ENCODE measurements at places on chromosomes 11 and 22. TPM values are rescaled to one million over a fixed set of nuclear protein-coding genes. Genes with fewer than 3 reads are reported as not detected.

Gene CDC42EP2
- total RNA-seq = 17.0 TPM

Gene GSTT2
- 3.0 TPM for total RNA-seq

Gene PCNX3
- 32.4 TPM for total RNA-seq

Gene OR51B5
- total RNA-seq = not detected

Gene NRXN2
- total RNA-seq = 1.7 TPM

Gene BDNF
- total RNA-seq = 3.4 TPM

Gene SLC22A25
- not detected for total RNA-seq

Gene OR52H1
- total RNA-seq = 0.35 TPM

Gene E2F8
- 0.95 TPM for total RNA-seq

Gene CDC42BPG
- total RNA-seq = 16.3 TPM

Gene P2RX6
- total RNA-seq = 2.1 TPM

Gene ANKK1
- total RNA-seq = 0.41 TPM

Gene SCGB1C1
- total RNA-seq = not detected

DNA sequence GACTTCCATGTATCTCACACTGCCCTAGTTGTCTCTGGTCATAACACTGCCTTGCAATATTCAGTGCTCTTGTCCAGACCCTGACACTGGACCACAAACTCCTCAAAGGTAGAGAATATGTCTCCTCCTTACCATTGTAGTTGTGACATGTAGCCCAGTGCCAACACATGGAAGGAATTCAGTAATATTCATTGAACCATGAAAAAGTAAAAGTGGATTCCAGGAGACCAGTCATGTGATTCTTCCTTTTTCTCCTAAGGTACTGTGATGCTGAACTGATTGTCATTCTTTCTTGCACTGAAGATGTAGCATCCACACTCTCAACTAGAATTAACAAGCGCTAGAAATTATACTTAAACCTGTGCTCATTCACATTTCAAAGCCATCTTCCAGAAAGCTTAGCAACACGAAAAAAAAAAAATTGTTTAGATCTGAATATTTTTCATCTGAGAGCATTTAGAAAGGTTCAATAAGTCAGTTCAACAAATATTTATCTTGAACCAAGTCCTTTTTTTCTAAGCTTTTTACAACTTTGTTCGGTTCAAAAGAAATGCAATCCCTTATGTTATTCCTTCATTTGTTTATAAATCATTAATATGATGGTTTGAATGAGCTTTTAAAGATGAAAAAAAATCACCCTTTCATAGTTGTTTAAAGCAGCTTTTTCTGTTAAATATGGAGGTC, 224.7 kb upstream of the BLID start:
- no peaks in the 10 kb centered on the region for H3K27me3 ChIP-seq
- H3K4me3 ChIP-seq = no peak overlapping the region
- no peak overlapping the region for H3K27ac ChIP-seq
- H3K4me1 ChIP-seq = peaks cover 14% of the 10 kb centered on the region
- H3K36me3 ChIP-seq = no peaks in the 10 kb centered on the region

DNA sequence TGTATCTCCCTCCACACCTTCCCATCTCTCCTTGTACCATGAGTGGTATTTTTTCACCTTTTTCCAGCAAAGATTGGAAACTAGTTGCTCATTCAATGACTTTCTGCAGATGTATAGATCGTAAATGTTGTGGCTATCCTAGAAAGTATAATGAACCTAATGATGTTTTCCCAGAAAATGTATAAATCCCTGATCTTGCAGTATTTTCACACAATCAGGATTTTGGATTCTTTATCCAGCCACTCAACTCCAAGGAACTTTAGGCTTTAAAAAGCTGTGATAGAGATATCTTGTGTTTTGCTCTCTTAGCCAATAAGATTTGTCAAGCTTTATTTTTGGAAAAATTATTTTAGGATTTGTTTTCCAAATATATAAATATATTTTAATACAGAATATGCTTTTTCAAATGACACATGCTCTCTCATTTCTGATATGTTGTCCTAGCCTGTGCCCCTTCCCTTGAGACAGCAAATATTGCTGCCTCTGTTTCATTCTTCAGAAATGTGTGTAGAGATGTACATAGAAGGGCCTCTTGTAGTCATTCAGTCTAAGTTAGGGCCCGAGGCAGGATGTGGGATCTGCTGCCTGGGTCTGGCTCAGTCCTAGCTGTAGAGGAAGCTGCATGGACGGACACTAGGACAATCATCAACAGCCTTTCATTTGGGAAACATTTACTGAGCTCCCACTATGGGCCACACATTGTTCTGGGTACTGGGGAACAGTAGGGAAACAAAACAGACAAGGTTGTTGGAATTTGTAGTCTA, 62.4 kb downstream of the NAV2 start:
- H3K4me3 ChIP-seq = no peak overlapping the region
- H3K27ac ChIP-seq = no peak overlapping the region
- H3K27me3 ChIP-seq = no peaks in the 10 kb centered on the region
- no peaks in the 10 kb centered on the region for H3K36me3 ChIP-seq
- peaks cover 8% of the 10 kb centered on the region for H3K4me1 ChIP-seq

GRCh38 chr11:112784323-112785073, 176.7 kb upstream of the NCAM1 start:
- H3K4me1 ChIP-seq = no peaks in the 10 kb centered on the region
- H3K27me3 ChIP-seq = peaks cover 19% of the 10 kb centered on the region
- no peaks in the 10 kb centered on the region for H3K36me3 ChIP-seq
- H3K4me3 ChIP-seq = no peak overlapping the region

DNA sequence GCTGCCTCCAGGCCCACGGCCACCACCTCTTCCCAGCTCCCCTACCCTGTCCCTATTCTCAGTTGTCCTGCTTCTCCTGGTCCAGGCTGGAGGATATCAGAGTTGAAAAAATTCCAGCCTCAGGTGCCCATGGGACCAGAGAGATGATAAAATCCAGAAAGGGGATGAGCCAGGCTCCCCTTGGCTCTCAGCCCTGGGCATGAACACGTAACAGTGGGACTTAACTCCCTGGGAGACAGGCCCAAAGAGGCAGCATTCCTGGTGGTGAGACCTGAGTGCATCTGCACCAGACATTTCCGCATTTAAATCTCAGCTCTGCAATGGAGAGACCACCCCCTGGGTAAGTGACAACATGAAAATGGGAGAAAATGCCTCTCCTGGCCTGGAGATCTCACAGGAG, 10.4 kb upstream of the SLC39A13 start:
- no peak overlapping the region for H3K4me3 ChIP-seq
- no peaks in the 10 kb centered on the region for H3K27me3 ChIP-seq
- H3K4me1 ChIP-seq = peaks cover 50% of the 10 kb centered on the region
- no peak overlapping the region for H3K27ac ChIP-seq
- H3K36me3 ChIP-seq = no peaks in the 10 kb centered on the region
- DNase-seq = no peak

DNA sequence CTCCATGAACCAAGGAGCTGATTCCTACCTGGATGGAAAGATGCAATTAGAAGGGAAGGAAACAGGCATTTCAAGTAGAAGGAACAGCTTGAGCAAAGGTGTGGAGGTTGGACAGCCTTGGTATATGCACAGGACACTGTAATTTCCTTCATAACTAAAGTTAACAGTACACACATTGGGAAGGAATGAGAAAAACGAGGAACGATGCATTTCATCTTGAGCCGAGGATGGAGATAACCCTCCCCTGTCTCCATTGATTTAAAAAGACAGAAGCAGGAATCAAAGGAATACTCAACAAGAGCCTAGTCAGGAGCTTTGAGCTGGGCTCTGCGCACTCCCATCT, 2.3 kb upstream of the PRG2 start:
- no peaks in the 10 kb centered on the region for H3K36me3 ChIP-seq
- no peak overlapping the region for H3K27ac ChIP-seq
- DNase-seq = no peak
- no peak overlapping the region for H3K4me3 ChIP-seq

DNA sequence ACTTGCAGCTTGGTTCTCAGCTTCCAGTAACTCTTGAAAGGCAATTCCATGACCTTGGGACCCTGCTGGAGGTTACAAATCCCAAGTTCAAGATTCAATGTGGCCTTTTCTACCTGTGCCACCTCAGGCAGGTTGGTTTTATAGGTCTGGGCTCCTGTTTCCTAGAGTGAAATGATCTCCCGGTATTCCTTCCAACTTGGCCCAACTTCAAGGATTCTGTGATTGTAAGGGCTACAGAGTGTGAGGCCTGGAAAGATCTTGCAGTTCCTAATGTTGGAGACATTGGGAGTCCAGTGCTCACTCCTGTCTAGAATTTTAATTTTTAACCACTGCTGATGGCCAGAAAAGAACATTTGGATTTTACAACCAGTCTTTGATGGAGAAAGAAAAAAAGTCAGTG, 91.6 kb downstream of the LDLRAD3 start:
- no peaks in the 10 kb centered on the region for H3K4me1 ChIP-seq
- no peaks in the 10 kb centered on the region for H3K27me3 ChIP-seq
- H3K36me3 ChIP-seq = no peaks in the 10 kb centered on the region
- H3K27ac ChIP-seq = no peak overlapping the region

GRCh38 chr11:55949330-55949729, 13.1 kb upstream of the OR5I1 start:
- no peaks in the 10 kb centered on the region for H3K4me1 ChIP-seq
- no peaks in the 10 kb centered on the region for H3K36me3 ChIP-seq
- no peak for DNase-seq
- H3K27me3 ChIP-seq = no peaks in the 10 kb centered on the region
- no peak overlapping the region for H3K4me3 ChIP-seq

GRCh38 chr11:76903325-76903724, 42.6 kb downstream of the ACER3 start:
- H3K4me3 ChIP-seq = no peak overlapping the region
- H3K36me3 ChIP-seq = no peaks in the 10 kb centered on the region
- no peaks in the 10 kb centered on the region for H3K27me3 ChIP-seq
- DNase-seq = no peak

DNA sequence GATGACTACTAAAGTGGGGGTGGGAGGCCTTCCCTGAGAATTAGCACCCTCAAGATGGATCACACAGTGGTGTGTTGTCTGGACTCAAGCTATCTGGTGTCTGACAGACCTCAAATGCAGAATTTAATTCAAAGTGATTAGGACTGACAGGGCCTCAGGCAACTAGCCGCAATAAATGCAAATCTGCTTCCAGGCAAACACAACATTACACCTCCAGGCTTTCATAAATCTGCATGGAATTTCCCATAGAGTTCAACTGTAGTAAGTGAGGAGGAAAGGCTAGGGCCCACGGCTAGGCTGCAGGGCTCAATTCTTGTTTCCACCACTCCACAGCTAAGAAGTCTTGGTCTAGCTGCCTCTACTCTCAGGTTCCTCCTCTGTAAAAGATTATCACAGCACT, 331.4 kb downstream of the LARGE1 start:
- H3K4me1 ChIP-seq = no peaks in the 10 kb centered on the region
- DNase-seq = no peak
- no peak overlapping the region for H3K4me3 ChIP-seq
- no peak overlapping the region for H3K27ac ChIP-seq
- H3K27me3 ChIP-seq = no peaks in the 10 kb centered on the region

DNA sequence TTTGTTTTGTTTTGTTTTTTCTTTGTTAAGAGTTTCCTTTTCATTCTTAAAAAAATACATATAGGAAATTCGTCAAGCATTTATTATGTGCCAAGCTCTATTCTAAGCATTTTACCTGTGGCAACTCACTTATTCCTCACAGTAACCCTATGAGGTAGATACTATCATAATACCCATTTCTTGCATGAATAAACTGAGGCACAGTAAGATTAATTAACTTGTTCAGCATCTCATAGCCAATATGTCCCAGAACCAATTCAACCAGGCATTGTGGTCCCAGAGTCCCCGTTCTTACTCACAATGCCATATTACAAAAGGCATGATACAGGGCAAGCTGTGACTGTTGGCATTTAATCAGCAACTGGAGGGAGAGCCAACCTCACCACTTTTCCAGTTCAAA, 83.7 kb downstream of the RAB30 start:
- peaks cover 36% of the 10 kb centered on the region for H3K36me3 ChIP-seq
- H3K4me3 ChIP-seq = no peak overlapping the region
- no peaks in the 10 kb centered on the region for H3K4me1 ChIP-seq
- no peak for DNase-seq
- no peaks in the 10 kb centered on the region for H3K27me3 ChIP-seq

DNA sequence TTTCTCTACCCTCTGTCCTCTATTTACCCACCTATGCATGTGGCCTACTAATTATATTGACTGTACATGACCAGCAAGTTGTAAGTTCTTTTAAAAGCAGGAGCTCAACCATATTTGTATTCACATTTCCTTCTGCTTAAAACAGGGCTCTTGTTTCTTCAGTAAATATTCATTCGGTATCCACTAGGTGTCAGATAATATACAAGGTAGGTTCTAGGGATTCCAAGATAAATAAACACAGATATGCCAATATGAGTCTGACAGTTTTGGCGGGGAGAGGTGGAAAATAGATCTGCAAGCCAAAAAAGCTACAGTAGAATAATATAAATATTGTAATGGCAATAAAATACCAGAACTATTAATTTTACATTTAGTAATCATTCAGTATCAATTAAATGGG, 15.3 kb upstream of the RAB30 start:
- no peaks in the 10 kb centered on the region for H3K4me1 ChIP-seq
- no peak overlapping the region for H3K4me3 ChIP-seq
- no peaks in the 10 kb centered on the region for H3K27me3 ChIP-seq

GRCh38 chr11:102204174-102204573, 93.9 kb downstream of the YAP1 start:
- no peaks in the 10 kb centered on the region for H3K27me3 ChIP-seq
- no peak overlapping the region for H3K4me3 ChIP-seq
- no peaks in the 10 kb centered on the region for H3K4me1 ChIP-seq

DNA sequence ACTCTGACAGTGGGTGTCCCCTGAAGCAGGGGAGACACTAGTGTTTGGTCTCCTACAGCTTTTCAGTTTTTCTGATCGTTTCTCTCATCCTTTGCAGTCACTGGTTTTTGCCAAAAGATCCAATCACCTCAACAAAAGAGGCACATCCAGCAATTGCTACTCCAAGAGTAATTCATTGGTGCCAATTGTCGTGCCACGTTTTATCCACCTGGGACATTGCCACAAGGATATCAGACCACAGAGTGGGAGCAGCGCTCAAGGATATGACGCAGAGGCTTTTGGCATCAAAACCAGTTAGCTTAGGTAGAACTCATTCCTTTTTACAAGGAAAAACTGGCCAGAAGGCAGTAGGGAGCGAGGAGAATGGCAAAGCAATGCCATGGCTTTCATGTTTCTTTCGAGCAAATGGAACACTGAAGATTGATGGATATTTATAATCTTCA, 40.9 kb upstream of the BLID start:
- H3K4me1 ChIP-seq = no peaks in the 10 kb centered on the region
- H3K36me3 ChIP-seq = no peaks in the 10 kb centered on the region
- DNase-seq = no peak
- peak overlapping the region; percentile 46 for H3K27ac ChIP-seq

GRCh38 chr11:62345861-62346260, 8.6 kb downstream of the ASRGL1 start:
- no peaks in the 10 kb centered on the region for H3K27me3 ChIP-seq
- peaks cover 14% of the 10 kb centered on the region for H3K4me1 ChIP-seq
- no peak for DNase-seq
- H3K27ac ChIP-seq = no peak overlapping the region
- H3K4me3 ChIP-seq = no peak overlapping the region
